ENCODE measurements at places on chromosomes 2 and 18. TPM values are rescaled to one million over a fixed set of nuclear protein-coding genes. Genes with fewer than 3 reads are reported as not detected.

The LYG2 gene
- not detected for total RNA-seq

The COLEC11 gene
- total RNA-seq, result 0.07 TPM

The SPHKAP gene
- total RNA-seq, result not detected

The HTR2B gene
- not detected for total RNA-seq

The SNORC gene
- total RNA-seq, result 1.6 TPM

The IL36B gene
- not detected for total RNA-seq

The DSG4 gene
- not detected for total RNA-seq

The PPP1R1C gene
- total RNA-seq, result 0.89 TPM

The SIX3 gene
- total RNA-seq, result 1.7 TPM

The PUS10 gene
- total RNA-seq, result 3.4 TPM

The CNTNAP5 gene
- 0.04 TPM for total RNA-seq

The HJURP gene
- 84.5 TPM for total RNA-seq

The NYAP2 gene
- total RNA-seq, result not detected

The MAP3K19 gene
- not detected for total RNA-seq

The FABP1 gene
- not detected for total RNA-seq

The POMC gene
- total RNA-seq, result 4.4 TPM

The ZNF804A gene
- total RNA-seq, result 0.18 TPM

The NT5C1B gene
- total RNA-seq, result not detected

The UGT1A3 gene
- not detected for total RNA-seq

The RUFY4 gene
- not detected for total RNA-seq

The ABCB11 gene
- 0.66 TPM for total RNA-seq

The MTCL1 gene
- 16.0 TPM for total RNA-seq

The TDRD15 gene
- not detected for total RNA-seq

The TLX2 gene
- total RNA-seq, result not detected

The CLEC4F gene
- not detected for total RNA-seq

The DOK1 gene
- total RNA-seq, result 6.9 TPM

The NEB gene
- total RNA-seq, result 0.14 TPM

The ASTL gene
- total RNA-seq, result not detected

The CGREF1 gene
- 1.0 TPM for total RNA-seq

The ALS2 gene
- 23.6 TPM for total RNA-seq

The CPLX4 gene
- not detected for total RNA-seq

The CDH7 gene
- 0.17 TPM for total RNA-seq

The LCLAT1 gene
- total RNA-seq, result 9.6 TPM

The SULT1C4 gene
- 2.9 TPM for total RNA-seq

The ST6GAL2 gene
- 13.1 TPM for total RNA-seq

The CHRND gene
- not detected for total RNA-seq

The LRATD1 gene
- 1.3 TPM for total RNA-seq

The MBOAT2 gene
- 23.9 TPM for total RNA-seq

The KATNAL2 gene
- 20.2 TPM for total RNA-seq

The RAB6C gene
- not detected for total RNA-seq

The UGT1A8 gene
- not detected for total RNA-seq

The FAM237A gene
- not detected for total RNA-seq

The HOXD10 gene
- total RNA-seq, result not detected

The TMEM17 gene
- 1.7 TPM for total RNA-seq

The APCDD1 gene
- 40.2 TPM for total RNA-seq

The ANO7 gene
- 2.0 TPM for total RNA-seq

The PCGF1 gene
- 15.1 TPM for total RNA-seq

The NFE2L2 gene
- total RNA-seq, result 23.6 TPM

The SEPTIN2 gene
- 249 TPM for total RNA-seq

Measured in H7 (cell line).